Caudate nucleus (tissue), 63 donors: ENCODE measurements at places on chromosomes 6 and 20.

DNA sequence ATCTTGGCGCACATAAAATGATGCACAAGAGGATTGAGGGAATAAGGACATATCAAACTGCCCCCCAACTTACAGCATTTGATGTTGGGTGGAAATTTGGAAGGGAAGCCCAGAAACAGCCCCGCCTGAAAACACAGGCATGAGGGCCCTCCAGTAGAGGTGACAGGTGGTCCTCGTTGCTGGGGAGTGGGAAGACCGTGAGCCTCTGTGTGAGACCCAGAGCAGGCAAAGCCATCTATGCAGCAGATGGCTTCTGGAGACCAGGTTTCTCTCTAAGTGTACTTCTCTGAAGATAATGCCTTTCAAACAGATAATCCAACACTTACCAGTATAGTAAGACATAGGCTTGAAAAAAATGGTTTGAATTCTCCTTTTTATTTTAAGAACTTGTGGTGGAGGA, 132.2 kb upstream of the INSM1 start:
- no peak for DNase-seq

GRCh38 chr6:30071858-30072257, 3.7 kb downstream of the RNF39 start:
- no peak for DNase-seq

DNA sequence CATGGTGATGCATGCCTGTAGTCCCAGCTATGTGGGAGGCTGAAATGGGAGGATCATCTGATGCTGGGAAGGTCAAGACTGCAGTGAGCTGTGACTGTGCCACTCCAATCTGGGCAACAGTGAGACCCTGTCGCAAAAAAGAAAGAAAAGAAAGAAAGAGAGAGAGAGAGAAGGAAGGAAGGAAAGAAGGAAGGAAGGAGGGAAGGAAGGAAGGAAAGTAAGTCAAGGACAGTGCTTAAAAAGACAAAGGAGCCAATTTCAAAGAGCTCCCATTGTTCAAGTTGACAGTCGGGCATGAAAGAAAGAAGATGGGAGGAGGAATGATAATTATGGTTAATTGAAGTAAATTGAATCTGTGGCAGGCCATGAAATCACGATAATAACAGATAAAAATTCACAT, 16.2 kb downstream of the C6orf15 start:
- no peak for DNase-seq

GRCh38 chr20:48788486-48789072, 39.2 kb downstream of the PREX1 start:
- DNase-seq: no peak

- no peak for DNase-seq
These were observed 59.4 kb downstream of the GCNT2 start for GRCh38 chr6:10580570-10580969.

GRCh38 chr20:25000268-25000801, 7.8 kb upstream of the APMAP start:
- DNase-seq: no peak

DNA sequence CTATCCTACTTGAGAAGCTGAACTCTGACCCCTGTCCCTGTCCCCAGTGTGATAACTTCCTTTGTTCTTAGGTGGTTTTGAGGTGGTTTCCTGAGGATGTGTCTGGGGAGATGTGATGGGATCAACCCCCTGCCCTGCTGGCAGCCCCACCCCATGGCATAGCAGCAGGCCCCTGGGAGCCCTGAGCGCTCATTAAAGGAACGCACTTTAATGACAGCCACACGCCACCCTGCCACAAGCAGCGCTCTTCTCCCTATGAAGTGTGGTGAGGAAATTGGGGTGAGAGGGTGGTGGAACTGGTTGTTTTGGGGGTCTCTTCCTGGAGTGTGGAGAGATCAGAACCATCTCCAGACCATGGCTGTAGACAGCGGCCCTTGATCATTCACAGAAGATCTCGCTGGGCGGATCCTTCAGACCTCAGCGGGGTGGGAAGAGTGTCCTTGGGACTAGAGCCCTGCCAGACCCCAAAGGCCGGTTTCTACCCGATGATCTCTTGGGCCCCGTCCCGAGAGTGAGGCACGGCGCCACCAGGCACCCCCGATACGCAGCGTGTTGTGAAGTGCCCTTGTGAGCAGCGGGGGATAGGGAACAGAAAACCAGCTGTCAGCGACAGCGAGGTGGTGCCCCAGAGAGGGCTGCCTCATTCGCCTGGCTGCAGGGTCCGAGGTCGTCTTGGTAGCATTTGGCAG, 45.4 kb downstream of the SYNJ2 start:
- DNase-seq: no peak

DNA sequence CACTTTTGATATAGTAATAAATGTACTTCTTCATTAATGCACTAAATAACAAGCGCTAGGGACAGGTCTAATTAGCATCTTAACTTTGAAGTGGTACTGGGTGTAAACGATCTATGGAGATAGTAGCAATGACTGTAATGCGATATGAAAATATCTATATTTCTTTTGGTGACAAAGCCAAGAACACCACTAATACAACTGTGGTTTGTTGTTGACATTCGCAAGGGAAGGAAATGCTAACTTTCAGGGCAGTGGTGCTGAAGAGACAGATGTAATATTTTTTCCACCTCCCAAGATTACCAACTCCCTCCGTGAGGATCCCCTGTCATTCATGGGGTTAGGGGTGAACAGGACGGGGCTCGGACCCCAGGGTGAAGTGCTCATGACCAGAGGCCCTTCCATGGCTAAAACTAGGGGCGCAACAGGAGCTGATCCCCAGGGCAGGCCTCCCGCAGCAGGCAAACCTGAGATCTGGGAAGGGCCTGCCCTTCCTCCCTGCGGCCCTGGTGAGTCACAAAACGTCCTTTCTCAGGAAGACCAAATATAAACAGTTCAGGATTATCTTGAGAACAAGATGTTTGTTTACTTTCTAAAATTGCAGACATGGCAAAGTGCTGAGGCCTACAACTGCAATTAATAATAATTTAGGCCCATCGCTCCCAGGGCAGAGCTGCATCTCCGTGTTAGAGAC, 65.0 kb upstream of the TOX2 start:
- DNase-seq: no peak

- DNase-seq: no peak
These were observed 109.1 kb downstream of the MAN1A1 start for GRCh38 chr6:119240257-119241110.

DNA sequence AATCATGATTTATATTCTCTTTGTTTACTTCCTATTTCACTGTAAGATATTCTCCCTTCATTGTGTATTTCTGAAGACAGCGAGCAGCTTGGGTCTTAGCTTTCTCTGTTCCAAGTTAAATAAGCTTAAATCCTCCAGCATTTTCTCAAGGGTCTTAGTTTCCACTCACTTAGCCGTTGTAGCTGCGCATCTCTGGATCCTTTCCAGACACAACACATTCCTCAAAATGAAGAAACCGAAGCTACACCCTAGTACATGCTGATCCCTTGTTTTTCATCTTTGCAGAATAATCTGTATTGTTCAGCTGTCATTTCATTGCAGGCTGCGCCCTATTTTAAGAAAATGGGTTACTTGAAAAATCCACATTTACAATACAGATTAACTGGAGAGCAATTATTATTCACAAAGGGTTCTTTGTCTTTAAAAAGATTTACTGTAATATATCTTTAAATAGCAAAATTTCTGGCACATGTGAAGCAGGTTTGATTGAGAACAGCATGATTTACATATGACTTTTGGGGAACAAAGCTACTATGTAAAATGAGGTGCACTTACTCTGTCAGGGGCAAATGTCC, 375.8 kb downstream of the QKI start:
- no peak for DNase-seq

- DNase-seq: peak; percentile 77
These were observed 2.2 kb downstream of the BRD2 start for GRCh38 chr6:32970413-32971241.

GRCh38 chr6:5004373-5005037, 668 bp upstream of the RPP40 start:
- no peak for DNase-seq

DNA sequence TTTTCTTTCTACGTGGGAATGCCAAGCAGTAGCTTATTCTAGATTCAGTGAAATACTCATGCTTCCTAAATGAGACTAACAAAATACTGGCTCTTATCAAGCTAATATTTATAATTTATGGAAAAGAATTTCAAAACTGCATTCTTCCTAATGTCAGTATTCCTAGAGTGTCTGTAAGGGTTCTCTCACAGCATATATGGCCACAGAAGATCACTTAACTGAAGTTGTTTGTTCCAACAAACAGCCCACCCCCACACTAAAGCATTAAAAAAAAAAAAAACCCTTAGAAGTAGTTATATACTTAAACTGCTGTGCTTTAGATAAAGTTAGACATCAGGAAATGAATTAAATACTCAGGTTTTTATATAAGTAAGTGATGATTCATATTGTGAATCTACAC, 247.7 kb upstream of the HSF2 start:
- no peak for DNase-seq

- no peak for DNase-seq
These were observed 647 bp upstream of the POU5F1 start for GRCh38 chr6:31170987-31171671.

DNA sequence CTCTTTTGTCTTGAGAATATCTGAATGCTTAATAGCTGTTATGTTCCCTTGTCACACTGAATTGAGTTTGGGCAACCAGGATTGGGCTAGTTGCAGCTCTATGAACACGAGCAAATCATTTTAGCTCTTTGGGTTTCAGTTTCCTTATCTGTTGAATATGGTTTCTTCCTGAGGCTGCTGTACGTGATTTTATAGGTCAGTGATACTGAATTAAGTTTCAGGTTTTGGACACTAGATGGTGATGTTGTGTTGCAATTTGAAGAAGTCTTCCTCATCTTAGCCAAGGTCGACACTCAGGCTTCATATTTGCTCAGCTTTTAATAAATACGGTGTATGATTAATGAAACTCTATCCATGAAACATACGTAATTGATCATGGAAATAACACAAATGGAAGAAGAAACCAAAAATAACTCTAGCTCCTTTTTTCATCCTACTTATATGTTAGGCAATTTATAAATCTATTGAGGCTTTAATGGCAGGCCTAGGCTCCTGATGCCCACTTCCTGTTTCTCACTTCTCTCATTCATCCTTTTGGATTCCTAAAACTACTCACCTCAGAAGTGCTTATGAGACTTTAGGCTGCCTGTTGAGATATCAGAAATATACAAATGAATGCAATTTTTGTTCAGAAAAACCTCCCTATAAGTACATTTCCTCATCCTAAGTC, 354.1 kb upstream of the MAP3K7 start:
- DNase-seq: no peak
